ENCODE measurements at places on chromosomes 5 and 9.

- no peak for DNase-seq
Measured at GRCh38 chr5:115946655-115947054, 15.6 kb upstream of the LVRN start.

DNA sequence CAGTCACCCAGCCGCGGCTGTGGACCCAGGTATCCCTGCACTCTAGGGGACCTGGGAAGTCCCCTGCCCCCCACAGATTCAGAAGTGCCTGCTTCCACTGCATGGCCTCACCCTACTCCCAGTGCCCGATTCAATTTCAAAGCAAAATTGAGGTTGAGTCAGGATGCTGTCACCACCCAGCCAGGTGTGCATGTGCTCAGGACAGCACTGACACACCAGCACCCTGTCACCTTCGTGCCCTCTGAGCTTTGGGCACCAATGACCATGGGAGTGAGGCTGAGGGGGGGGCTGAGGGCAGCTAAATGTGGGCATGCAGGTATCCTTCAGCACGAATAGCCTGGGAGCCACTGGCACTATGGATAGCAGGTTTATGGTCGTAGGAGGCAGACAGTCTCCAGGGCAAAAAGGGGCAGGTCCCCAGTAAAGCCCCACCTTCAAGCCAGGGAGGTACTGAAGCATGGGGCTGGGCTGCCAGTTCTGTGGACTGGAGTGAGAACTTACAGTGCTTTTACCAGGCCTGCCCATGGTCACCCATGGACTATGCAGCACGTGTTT is 1151.6 kb upstream of the CDH6 start:
- DNase-seq: no peak

GRCh38 chr5:949815-950560 is 57.3 kb downstream of the TRIP13 start:
- DNase-seq: no peak

DNA sequence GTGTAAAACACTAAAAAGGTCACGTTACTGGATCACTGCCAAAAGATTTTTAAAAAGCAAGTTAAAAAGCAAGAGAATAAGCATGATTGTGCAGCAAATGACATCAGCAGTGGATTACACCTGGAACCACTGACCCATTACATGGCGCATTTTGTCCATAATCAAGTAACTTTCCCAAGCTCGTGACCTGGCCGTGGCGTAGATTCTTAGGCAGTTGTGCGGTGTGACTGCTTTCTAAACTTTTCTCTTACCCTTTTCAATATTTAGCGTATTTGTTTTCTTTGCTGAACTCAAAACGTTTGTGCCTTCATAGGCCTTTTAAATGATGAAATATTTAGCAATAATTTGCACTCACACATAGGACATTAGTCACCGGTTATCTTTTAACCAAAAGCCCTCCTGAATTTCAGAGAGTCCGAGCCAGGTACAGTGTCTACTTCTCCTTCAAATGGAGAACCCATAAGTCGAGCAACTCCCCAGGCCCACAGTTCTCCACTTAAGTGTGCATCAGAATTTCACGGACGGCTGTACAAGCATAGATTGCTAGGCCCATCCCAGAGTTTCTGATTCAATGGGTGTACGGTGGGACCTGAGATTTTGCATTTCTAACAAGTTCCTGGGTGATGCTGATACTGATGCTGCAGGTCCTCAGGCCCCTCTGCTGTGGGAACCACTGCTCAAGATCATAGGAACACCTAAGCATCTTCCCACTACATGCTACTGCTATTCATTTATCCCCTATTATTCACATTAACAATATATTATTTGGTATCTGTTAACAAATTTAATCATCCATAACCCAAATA is 144.4 kb downstream of the GLIS3 start:
- DNase-seq: no peak

- no peak for DNase-seq
Measured at GRCh38 chr9:134053941-134054761, 13.7 kb downstream of the BRD3 start.

DNA sequence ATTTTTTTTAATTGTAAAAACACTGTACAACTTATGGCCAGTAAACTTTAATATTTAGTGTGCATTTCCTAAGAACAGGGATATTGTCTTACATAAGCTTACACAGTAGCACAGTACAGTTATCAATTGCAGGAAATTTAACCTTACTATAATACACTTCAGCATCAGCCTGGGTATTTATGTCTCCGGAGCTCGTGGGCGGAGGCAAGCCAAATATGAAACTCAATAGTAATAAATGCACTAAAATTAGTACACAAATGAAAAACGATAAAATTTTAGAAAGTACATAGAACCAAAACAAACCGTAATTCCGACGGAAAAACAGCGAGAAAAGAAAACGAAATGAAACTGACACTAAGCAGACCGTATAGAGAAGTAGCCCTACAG is 91.2 kb downstream of the ANXA2R start:
- no peak for DNase-seq

GRCh38 chr9:128309551-128309950 is 12.7 kb downstream of the TRUB2 start:
- DNase-seq: no peak

- DNase-seq: no peak
Measured at GRCh38 chr9:19620326-19620725, 168.5 kb downstream of the SLC24A2 start.

- DNase-seq: no peak
Measured at GRCh38 chr5:144151026-144151425, 19.4 kb downstream of the YIPF5 start.

GRCh38 chr9:87063871-87064270 is 116.6 kb upstream of the GAS1 start:
- no peak for DNase-seq

DNA sequence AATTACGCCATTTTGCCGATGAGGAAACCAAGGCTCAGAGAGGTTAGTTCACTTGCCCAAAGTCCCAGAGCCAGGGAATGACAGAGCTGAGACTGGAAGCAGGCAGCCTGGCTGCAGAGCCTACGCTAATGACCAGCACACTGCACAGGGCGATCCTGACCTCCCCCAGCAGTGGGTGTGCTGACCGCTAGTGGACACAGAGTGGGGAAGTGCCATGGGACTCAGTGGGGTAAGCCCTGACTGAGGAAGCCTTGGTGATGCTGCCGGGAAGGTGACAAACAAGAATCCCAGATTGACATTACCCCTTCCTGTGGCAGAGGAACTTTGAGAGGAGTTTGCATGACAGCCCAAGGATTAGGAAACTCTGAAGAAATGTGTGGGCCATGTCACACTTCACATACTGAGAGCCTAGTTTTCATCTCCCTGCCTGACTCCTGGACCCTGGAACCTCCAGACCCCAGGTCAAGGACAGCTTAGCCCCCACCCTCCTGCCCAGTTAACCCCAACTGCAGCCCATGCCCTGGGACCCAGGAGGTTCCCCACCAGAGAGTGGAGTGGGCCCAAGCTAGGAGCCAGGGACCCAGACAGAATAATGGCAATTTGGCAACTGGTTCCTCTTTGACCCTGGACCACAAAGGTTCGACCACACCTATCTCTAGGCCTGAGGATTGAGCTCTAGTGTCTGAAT is 19.7 kb upstream of the CSF1R start:
- DNase-seq: no peak

Data from hippocampal formation (tissue), 2 donors.